ENCODE measurements at places on chromosomes 16 and 17. TPM values are rescaled to one million over a fixed set of nuclear protein-coding genes. Genes with fewer than 3 reads are reported as not detected.

DNA sequence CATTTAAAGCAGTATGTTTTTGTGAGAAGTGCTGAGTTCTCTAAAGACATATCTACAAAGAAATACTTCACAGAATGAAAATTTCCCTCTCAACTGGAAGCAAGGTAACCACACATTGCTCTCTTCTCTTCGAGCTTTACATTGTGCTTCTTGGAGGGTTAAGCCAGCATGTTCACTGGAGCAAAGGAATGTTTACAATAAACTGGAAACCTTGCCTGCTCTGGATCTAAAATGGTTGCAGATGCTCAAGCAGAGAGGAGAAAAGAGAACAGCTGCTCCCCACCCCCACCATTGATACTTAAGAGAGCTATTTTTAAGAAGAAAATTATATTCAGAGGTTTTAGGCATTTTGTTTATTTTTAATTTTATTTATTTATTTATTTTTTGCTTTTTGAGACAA, 213.1 kb downstream of the CEP112 start:
- DNase-seq = no peak

DNA sequence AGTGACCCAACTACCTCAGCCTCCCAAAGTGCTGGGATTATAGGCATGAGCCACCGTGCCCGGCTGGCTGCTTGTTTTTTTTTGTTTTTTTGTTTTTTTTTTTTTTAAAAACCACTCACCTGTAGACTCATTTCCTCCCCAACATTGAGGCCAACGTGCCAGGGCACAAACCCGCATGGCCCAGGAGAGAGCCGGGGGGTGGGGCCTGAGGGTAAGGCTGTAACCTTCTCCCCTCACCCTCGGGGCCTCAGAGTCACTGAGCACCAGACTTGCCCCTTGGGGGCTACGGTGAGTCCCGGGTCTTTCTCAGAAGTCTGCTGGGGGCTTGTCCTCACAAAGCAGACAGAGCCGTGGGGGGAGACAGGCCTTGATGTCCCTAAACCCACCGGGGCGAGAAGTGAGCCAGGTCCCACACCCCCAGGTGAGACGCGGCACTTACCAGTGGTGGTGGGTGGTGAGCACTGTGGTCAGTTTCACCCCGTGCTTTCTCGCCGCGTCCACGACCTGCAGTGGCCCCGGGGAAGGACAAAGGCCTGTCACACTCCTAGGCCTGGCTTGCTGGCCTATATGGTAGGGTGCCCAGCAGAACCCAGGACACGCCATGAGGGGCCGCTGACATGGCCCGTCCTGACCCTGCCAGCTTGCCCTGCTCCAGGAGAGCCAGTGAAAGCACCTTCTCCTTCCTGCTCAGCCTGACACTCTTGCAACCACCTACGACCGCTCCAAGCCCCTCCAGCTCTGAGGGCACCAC, 4.6 kb downstream of the HAGH start:
- DNase-seq = no peak

DNA sequence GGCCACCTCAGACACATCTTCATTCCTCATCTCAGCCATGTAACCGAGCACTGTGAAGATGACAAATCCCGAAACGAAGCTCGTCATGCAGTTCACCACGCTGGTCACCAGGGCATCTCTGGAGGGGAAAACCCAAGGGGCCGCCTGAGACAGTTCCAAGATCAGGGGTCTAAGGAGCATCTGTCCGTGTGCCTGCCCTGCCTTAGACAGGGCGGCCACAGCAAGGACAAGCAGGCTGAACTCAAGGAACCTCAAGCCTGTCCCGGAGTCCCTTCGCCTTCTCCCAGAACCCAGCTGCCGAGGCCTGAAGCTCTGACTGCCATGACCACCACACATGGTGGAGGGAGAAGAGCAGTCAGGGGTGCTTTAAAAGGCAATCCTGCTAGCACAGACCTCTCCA, 22.7 kb downstream of the SLC6A4 start:
- no peak for DNase-seq

DNA sequence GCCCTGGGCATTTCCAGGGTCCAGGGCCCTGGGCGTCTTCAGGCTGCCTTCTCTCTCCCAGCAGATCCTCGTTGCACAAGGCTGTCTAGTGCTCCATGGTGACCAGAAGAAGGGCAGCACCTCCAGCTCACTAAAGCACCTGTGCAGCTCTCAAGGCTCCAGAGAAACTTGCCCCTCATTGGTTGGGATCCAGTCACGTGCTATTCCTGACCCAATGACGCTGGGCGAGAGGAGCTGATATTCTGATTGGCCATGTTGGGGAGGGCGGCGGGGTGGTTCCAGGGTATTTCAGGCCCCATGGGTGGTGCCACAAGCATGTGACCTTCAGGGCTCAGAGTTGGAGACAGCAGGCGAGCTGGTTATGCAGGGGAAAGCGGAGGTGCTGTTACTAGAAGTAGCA, 309.1 kb downstream of the TOX3 start:
- DNase-seq = no peak

PDIA2 gene
- polyA plus RNA-seq = 2.4 TPM

DNA sequence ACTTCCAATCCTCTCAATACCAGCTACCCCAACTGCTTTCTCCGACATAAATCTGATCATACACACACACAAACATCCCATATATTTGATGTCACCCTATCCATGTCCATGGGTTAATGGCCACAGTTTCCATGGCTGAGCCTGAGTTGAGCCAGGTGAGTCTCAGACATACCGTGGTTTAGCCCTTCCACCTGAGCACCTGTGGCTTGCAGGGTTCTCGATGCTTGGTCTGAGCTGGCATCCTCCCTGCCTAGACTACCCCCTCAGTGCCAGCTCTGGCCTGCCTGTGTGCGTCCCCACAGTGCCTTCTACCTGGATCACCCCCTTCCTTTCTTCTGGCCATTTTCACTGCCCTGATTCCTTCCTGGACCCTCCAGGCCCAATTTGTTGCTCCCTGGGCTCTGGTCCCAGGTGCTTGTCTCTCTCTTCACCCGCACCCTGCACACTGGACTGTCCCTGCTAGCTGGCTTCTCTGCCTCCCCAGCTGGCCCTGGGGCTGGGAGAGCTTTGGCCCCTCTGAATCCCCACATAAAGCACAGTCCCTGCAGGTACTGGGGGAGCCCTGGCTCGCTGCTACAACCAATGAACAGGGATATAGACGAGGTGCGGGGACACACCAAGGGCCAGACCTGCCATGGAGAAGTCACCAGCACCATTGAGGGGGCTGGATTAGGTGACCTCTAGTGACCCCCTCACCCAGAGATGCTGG, 7.4 kb downstream of the ELMO3 start:
- no peak for DNase-seq

- DNase-seq = no peak
Observed at GRCh38 chr16:31199430-31200041, 3.0 kb downstream of the PYCARD start.

DNA sequence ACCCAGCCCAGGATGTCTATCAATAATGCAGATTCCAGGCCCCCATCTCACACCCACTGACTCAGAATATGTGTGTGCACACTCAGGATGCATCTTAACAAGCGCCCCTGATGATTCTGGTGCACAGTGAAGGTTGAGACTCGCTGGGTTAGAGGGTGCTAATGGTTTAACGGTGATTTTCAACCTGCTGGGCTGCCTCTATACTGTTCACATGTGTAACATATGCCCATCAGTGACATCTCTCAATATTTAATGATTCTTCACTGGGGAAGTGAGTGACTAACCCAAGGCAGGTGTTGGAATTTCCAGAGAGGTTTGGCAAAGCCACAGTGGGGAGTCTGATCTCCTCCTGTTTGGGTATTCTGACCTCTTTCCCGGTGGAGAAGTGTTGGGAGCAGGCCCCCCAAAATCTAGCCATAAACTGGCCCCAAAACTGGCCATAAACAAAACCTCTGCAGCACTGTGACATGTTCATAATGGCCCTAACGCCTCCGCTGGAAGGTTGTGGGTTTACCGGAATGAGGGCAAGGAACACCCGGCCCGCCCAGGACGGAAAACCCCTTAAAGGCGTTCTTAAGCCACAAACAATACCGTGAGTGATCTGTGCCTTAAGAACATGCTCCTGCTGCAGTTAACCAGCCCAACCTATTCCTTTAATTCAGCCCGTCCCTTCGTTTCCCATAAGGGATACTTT, 4.1 kb upstream of the DOC2B start:
- no peak for DNase-seq

- DNase-seq = peak; percentile 73
Observed at GRCh38 chr16:66751303-66751991, at the start of gene DYNC1LI2. Gene DYNC1LI2, minus strand, starts transcription at chr16:66751609. Its CDS starts 18 bp downstream, at chr16:66751591.

DNA sequence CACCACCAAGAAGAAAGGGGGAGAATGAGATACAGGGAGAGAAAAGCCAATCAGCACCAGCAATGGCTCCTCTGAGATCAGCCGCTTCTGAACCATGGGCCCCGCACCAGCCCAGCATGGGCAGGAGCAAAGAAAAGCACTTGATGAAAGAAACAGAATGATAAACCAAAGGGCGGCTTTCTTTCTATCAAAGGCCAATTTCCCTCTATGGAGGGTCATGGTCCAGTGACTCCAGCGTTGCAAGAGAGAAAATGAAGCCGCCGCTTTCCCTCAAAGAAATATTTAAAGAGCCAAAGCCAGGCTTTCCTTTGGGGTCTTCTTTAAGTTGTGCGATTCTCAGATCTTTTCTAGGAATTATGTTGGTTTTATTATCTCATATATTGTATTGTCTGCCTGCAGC, 84.8 kb upstream of the CACNG5 start:
- no peak for DNase-seq

DNA sequence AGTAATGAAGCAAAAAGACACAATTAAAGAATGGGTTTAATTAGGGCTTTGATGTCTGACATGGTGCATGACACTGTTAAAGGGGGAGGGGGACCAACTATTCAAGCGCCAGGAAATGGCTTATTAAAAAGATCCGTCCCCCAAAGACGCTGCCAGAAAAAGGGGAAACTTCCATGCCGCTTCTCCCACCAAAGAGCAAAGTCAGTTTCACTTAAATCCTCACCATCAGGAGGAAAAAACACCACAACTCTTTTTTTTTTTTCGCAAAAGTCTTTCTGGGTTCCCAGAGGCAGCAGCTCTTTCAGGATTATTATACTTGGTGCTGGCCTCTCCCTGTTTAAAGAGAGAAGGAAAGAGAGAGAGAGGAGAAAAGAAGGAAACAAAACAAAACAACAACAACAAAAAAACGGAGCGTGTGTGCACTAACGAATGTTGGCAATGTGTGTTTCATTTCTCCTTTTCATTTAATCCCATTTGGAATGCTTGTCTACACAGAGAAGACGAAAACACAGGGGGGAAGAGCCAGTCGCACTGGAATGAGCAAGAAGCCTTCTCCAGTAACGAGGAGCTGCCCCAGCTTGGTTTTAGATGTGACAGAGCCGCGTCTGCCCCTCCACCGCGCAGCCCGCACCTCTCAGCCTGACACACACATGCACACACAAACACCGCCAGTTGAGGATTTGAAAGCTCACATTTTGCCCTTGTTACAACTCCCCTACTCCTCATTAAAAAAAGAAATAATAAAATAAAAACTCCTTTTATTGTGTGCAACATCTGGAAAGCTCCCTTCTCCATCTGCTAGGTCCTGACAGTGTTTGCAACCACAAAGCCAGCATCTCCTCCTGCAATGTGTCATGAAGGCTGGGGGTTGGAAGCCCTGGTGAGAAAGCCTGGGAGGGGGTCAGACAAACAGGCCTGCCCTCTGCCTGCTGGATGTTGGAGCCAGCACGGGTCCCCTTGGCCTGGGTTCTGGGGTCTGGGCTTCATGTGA, 32.7 kb upstream of the AXIN2 start:
- no peak for DNase-seq

- no peak for DNase-seq
Observed at GRCh38 chr17:15882058-15882720, 62.7 kb upstream of the ADORA2B start.

DNA sequence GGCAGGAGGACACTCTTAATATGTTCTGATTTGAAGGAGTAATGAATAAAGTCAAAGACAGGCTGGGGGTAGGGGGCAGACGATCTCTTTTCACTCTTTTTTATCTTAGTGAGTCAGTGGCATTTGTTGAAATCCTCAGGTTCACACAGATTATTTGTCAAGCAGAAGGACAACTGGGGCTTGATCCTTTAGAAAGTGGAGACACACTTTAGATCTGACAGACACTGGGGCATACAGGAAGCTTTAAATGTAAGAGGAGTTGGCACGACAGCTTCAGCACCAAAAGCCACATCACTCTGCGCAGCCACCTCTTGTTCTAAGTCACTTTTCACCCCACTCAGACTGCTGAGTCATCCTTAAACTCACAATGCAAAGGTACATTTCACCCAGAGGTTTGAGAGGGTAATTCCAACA, 121.5 kb downstream of the STXBP4 start:
- no peak for DNase-seq

DNA sequence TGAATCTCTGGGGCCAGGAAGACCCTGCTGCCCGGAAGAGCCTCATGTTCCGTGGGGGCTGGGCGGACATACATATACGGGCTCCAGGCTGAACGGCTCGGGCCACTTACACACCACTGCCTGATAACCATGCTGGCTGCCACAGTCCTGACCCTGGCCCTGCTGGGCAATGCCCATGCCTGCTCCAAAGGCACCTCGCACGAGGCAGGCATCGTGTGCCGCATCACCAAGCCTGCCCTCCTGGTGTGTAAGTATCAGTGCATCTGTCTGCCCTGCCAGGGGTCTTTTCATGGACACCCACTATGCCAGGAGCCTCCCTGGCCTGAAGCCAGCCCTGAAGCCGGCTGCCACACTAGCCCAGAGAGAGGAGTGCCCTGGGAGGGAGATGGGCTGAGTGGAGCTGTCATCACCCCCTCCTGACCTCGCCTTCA, at the start of gene CETP:
TSS of gene CETP (plus strand) at position 100 of the 431 bp plus-strand sequence. CDS start at position 130, 30 bp downstream.
- DNase-seq = no peak

SGSM2 gene
- polyA plus RNA-seq = 70.9 TPM

- DNase-seq = peak; percentile 17
Observed at GRCh38 chr17:18182110-18182977, 1.3 kb upstream of the ALKBH5 start.

DNA sequence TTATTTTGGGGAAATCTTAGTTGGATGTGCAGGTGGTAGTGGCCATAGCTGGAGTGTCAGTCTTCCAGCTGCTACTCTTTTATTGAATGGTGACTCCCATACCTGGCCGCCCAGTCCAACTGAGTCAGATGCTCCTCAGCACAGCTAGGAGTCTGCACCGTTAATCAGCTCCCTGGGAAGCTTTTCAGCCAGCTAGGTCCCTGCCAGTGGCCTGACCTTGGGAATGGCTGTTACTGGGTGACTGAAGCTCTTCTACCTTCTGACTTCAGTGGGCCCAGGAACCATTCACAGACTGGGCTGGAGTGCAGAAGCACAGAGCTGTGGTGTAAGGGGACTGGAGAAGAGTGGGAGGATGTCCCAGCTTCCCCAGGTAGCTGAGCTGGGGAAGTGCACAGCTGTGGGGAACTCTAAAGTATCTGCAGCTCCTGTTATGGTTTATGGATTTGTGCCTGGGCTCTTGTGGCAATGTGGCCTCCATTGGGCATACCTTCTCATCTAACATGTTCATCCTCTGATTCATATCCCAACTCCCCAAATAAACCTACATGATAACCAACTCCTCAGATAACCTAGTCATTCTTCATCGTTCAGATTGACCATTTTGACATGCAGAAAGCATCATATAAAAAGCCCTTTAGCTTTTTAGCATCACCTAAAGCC, 14.0 kb downstream of the ALKBH5 start:
- no peak for DNase-seq

P2RX1 gene
- polyA plus RNA-seq = 0.67 TPM

- DNase-seq = no peak
Observed at GRCh38 chr17:74107107-74107506, 96.4 kb upstream of the RPL38 start.

PABPN1L gene
- not detected for polyA plus RNA-seq

CRYBA1 gene
- not detected for polyA plus RNA-seq

CLEC18A gene
- polyA plus RNA-seq = 78.3 TPM

UMOD gene
- 163 TPM for polyA plus RNA-seq

All from left kidney (tissue), 8 donors.